NCI-H1092 (cell line): ENCODE measurements at places on chromosomes 12 and 14.

DNA sequence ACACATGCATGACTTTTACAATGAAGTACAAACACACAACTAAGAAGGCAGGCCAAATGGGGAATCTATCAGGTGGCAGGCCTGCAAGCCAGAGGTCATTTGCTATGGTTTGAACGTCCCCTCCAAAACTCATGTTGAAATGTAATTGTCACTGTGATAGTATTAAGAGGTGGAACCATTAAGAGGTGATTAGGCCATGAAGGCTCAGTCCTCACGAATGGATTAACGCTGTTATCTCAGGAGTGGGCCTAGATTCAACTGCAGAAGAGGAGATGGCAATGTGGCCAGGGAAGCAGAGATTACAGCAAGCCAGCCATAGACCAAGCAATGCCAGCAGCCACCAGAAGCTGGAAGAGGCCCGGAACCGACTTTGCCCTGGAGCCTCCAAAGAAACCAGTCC, 13.5 kb upstream of the ACTR6 start:
- no peak for DNase-seq

GRCh38 chr14:60905923-60906322, 75.0 kb downstream of the TRMT5 start:
- DNase-seq, result no peak

DNA sequence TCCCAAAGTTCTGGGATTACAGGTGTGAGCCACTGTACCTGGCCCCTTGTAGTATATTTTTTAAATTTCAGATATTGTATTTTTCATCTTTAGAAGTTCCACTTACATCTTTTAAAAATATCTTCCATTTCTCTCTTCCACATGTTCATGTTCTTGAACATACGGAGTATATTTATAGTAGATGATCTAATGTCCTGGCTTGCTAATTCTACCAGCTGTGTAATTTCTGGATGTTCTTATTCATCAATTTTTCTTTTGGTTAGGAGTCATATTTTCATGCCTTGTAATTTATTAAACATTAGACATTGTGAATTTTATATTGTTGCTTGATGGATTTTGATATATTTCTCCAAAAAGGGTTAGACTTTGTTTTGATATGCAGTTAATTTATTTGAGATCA, 30.8 kb downstream of the NTN4 start:
- DNase-seq, result no peak

GRCh38 chr14:44412858-44413569, 94.1 kb downstream of the FSCB start:
- no peak for DNase-seq

GRCh38 chr12:71191509-71192196, 33.9 kb upstream of the TSPAN8 start:
- no peak for DNase-seq

DNA sequence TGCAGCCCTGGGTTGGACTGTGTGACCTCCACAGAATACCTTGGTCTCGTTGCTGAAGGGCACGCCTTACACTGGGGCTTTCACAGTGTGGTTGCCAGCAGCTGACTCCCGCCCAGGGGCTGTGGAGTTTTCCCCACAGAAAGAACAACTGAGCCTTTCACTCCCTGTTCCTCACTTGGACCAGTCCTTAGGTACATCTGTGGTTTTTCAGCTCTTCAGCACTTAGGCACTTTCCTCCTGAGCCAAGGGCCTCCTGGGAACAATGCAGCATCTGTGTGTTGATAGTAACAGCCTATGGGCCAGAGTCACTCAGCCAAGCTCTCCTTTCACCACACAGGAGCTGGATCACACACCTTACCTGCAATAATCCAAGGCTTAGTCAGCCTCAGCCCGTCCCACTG, 25.0 kb downstream of the ERP27 start:
- DNase-seq, result no peak

GRCh38 chr14:70416725-70417349, at the start of gene SYNJ2BP:
Gene SYNJ2BP, minus strand, starts transcription at chr14:70417090. Its CDS starts 127 bp downstream, at chr14:70416963.
- peak; percentile 72 for DNase-seq

DNA sequence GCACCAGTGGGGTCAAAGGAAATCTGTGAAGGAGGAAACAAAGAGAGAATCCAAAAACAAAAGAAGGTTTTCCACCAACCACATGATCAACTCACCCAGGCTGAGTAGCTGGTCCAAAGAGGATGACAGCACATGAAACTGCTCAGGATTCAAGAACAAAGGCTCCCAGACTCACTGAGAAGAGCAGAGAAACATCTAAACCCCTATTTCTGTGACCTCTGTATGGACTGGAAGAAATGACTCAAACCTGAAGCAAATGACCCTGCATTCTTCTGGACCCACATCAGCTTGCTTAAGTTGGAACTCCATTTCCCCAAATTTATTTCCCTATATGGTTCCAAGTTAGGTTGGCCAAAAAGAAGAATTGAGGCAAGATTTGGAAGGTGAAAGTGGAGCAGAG, 26.3 kb downstream of the TC2N start:
- DNase-seq, result no peak

DNA sequence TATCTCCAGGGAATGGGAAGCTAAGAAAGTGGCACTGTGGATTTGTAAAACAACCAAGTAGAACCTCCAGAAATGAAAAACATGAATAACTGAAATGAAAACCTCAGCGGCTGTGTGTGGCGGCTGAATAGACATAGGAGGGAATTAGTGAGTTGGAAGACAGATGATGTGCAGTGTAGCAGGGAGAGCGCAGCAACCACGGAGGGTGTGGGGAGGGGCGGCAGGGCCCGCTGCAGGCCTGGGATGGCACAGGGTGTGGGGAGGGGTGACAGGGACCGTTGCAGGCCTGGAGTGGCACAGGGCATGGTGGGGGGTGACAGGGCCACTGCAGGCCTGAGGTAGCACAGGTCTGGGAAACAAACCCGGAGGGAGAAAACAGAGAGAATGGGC, 51.1 kb downstream of the BEGAIN start:
- no peak for DNase-seq

- no peak for DNase-seq
Measured at GRCh38 chr14:55913324-55914025, 204.7 kb upstream of the PELI2 start.

DNA sequence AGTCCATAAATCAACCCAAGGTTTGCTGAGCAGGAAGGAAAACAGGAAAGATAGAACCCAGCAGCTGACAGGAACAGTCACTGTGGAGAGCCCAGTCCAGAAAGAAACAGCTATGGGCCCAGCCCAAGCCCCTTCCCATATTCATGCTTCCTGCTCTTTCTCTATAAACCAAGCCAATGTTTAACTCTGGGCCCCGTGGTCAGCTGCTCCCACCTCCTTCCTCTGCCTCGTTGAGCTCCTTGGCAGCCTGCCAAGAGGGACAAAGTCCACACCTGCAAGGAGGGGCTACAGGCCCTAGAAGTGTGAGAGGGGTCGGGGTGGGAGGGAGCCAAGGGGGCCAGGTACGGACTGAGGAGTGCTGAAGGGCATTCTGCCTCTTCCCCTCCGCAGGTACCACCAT, 10.0 kb downstream of the SLC6A13 start:
- DNase-seq, result no peak

DNA sequence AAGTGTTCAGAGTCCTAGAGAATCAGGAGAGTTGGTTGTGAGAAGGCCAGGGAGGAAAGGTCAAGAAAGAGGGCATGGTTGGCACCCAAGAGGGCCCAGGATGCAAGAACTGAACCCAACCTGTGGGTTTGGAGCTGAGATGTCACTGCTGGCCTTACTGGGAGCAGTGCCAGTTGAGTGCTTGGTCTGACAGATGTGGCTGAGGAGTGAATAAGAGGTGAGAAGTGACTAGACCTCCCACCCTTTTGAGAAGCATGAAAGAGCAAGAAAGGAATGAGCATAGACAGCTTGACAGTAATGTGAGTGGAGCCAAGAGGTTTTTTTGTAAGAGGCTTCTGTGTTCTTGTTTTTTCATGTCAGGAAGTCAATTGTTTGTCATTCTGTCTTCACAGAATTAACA, 95.3 kb downstream of the FGD4 start:
- no peak for DNase-seq

GRCh38 chr12:124123296-124124000, 150.4 kb downstream of the ZNF664 start:
- DNase-seq, result no peak

GRCh38 chr12:119700078-119700477, 32.1 kb downstream of the PRKAB1 start:
- no peak for DNase-seq

- DNase-seq, result no peak
Measured at GRCh38 chr14:70096866-70097265, 91.9 kb downstream of the SLC8A3 start.

- DNase-seq, result no peak
Measured at GRCh38 chr12:87923361-87923760, 105.8 kb downstream of the C12orf50 start.
